Erythroblast (primary cell): ENCODE measurements at places on chromosomes 12 and 14.

DNA sequence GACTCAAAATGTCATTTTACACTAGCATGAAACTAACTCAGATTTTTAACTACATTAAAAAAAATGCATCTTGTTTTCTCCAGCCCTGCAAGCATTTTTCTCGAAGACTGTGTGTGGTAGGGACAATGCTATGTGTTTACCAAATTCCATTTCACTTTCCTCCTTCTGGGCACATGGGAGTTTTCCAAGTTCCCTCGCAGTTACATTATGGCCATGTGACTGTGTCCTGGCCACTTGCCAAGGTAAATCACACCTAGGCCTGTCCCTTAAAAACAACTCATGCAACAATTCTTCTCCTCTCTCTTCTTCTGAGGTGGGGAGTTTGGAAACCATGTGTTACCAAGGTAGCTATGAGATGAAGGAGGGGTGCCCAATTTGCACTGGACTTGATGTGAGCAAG lies 108.7 kb downstream of the SYT10 start:
- DNase-seq: no peak

DNA sequence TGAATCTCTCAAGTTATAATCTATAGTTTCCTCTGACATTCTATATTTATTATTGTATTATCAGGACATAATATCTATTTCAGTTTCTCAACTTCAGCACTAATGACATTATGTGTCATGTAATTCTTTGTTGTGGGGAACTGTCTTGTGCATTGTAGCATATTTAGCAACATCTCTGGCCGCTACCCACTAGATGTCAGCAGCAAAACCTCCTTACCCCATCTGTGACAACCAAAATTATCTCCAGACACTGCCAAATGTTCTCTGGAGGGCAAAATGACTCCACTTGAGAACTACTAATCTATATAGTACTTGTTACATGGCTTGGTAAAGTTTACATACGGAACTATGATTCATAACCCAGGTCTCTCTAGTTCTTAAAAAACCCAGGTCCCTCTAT lies 110.2 kb downstream of the RASSF9 start:
- no peak for DNase-seq

DNA sequence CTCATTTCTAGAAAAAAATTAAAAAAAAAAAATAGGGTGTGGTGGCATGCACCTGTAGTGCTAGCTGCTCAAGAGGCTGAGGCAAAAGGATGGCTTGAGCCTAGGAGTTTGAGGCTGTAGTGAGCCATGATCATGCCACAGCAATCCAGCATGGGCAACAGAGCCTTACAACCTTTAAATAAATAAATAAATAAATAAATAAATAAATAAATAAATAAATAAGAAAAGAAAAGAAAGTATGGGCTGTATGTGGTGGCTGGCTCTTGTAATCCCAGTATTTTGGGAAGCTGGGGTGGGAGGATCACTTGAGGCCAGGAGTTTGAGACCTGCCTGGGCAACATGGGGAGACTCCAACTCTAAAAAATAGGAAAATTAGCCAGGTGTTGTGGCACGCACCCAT lies 308.2 kb downstream of the ACSS3 start:
- DNase-seq: no peak

GRCh38 chr12:97324471-97324870 lies 138.1 kb upstream of the RMST start:
- no peak for DNase-seq

GRCh38 chr14:43165651-43166050 lies 1341.4 kb downstream of the FSCB start:
- no peak for DNase-seq

- DNase-seq: no peak
These were observed 68.7 kb upstream of the MED13L start for GRCh38 chr12:116346222-116346621.

DNA sequence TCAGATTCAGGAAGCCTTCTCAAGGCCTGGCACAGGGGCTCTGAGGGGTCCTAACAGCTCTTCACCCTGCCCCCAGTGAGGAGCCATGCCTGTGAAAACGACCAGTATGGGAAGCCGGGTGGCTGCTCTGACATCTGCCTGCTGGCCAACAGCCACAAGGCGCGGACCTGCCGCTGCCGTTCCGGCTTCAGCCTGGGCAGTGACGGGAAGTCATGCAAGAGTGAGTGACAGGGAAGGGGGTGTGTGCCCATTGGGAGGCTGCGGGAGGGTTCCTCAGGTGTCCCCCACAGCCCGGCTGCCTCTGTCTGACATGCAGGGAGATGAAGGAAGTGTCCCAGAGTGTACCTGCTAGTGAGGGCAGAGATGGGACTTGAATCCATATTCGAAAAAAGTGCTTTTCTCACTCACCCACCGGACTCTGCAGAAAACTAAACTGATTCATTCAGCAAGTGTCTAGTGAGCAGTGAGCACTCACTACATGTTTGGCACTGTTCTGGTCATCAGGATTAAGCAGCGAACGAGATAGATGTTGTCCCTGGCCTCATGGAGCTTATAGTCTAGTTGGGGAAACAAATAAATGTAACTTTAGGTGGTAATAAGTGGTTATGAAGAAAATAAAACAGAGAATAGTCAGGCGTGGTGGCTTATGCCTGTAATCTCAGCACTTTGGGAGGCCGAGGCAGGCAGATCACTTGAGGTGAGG lies 9.4 kb upstream of the LRP1-AS start:
- no peak for DNase-seq

DNA sequence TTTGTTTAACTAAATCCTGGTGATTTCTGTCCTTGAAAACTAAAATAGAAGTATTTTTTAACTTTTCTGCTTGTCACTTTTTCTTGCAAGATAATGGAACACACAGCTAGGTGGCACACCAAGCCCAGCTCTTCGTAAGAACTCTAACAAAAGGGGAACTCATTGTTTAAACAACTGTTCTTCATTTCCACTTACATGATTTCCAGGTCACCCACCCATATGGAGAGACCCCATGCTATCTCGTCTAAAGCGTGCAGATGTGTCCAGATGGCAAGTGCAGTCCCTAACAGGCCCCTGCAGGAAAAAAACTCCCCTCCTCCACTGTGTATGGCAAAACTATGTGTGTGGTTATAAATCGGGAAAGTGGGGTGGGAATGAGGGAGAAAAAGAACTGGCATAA lies 43.3 kb upstream of the NT5DC3 start:
- DNase-seq: peak; percentile 22
